ENCODE measurements at places on chromosomes 3 and 15.

GRCh38 chr15:62122249-62122648, 42.8 kb downstream of the C2CD4B start:
- DNase-seq, result no peak

- DNase-seq, result no peak
Observed at GRCh38 chr3:171699601-171700000, 110.7 kb downstream of the PLD1 start.

DNA sequence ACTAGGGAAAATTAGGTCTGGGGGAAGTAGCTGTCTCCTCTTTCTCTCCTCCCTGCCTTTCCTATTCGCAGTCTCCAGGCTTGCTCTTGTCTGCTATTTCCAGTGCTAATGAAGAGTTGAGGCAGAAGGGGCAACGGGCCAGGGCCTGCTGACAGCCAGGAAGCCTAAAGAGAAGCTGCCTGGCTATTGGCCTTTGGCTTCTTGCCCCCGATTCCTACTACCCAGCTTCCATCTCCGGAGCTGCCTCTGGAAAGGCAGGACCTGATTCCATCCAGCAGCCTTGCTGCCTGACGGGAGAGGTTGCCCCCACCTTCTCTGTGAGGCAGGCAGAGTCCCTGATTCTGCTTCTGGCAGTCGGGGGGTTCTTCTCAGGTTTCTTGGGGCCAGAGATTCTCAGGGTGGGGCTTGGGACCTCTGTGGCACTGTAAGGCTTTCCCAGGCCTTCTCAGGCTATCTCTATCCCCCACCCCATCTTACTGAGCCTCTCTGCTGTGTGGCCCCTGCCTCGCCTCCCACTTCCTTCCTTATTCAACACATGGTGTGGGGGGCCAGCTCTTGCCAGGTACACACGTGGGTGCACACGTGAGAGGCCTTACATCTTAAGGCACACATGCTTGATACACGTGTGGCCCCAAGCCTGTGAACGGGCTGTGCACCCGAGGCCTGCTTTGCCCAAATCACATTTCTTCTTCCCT, 18.2 kb upstream of the JMJD7 start:
- DNase-seq, result no peak

GRCh38 chr15:98397419-98397818, 250.9 kb upstream of the IGF1R start:
- no peak for DNase-seq

- no peak for DNase-seq
Observed at GRCh38 chr3:134620476-134621115, 30.2 kb downstream of the KY start.

- DNase-seq, result no peak
Observed at GRCh38 chr15:29183071-29183831, 86.4 kb downstream of the NSMCE3 start.

GRCh38 chr3:95356764-95357501, 1294.1 kb downstream of the NSUN3 start:
- DNase-seq, result no peak

DNA sequence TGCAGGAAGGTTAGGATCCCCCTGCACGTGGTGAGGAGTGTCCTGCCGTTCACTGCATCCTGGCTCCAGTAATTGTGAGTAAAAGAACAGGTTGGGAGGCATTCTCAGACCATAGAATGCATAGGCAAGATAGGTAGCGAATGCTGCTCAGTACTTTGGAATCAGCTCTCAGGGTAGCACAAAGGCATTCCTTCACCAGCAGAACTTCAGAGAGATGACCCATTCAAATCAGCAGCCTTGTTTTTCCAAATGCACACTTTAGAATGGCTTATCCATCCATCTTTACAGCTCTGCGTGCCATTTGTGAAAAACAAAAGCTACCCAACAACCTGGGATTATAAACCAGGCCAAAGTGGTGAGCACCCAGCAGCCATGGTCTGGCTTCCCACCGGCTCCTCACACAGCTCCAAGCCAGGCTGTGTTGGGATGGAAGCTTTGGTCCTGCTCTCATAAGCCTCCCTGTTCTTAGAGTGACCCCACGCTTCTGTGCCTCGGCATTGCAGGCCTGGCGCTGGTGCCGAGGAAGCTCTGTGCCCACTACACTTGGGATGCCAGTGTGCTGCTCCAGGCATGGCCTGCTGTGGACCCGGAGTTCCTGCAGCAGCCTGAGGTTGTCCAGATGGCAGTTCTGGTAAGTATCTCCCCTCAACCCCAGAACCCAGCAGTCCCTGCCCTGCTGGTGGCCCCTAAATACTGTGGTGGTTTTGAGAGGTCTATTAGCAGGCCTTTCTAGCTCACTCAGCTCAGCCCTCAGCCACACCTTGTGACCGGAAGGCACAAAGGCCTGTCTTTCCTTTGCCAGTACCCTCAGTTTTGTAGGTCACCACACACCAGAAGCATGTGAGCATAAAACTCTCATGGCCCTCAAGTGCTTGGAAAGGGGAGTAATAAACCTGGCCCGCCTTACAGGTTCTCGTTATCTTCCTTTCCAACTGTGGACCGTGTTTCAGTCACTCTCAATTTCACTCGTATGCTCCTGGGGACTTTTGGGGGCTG, 52.9 kb upstream of the LIMD1 start:
- DNase-seq, result no peak

- no peak for DNase-seq
Observed at GRCh38 chr3:138359919-138360868, 11.8 kb downstream of the MRAS start.

- DNase-seq, result no peak
Observed at GRCh38 chr3:194979173-194979572, 291.8 kb downstream of the XXYLT1 start.

DNA sequence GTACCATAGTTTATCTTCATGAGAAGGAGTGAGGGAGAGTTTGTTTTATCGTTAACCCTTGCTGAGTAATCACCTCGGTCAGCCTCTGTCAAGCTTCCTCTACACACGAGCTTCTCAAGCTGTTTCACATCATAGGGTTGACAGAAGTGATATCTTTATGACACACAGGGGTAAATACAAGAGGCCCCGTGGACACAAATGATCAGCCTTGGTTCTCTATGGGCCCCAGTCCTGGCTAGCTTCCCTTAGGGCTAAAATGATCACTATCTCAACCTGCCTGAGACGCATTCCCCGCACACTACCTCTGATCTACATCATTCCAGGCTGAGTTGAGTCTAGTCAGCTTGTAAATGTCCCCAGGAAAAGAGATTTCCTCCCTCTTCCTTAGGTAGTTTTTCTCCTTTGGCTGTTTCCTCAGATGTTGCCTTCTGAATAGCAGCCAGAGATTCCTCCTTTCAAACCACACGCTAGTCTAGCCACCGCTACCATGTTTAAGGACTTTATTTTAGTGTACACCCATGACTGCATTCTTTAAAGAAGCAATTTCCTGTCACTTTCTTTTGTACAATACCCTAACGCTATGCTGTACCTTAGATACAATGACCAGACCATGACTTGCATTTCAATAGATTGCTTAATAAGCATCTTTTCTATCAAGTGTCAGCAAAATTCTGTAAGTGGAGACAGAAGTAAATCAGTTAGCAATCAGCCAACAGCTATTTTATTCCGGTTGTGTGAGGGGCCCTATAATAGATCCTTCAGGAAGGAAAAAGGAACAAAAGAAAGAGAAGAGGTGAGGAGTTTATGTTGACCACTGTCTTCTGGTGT, 35.1 kb upstream of the PPARG start:
- no peak for DNase-seq

- no peak for DNase-seq
Observed at GRCh38 chr15:27353856-27354255, 382.9 kb downstream of the GABRG3 start.

DNA sequence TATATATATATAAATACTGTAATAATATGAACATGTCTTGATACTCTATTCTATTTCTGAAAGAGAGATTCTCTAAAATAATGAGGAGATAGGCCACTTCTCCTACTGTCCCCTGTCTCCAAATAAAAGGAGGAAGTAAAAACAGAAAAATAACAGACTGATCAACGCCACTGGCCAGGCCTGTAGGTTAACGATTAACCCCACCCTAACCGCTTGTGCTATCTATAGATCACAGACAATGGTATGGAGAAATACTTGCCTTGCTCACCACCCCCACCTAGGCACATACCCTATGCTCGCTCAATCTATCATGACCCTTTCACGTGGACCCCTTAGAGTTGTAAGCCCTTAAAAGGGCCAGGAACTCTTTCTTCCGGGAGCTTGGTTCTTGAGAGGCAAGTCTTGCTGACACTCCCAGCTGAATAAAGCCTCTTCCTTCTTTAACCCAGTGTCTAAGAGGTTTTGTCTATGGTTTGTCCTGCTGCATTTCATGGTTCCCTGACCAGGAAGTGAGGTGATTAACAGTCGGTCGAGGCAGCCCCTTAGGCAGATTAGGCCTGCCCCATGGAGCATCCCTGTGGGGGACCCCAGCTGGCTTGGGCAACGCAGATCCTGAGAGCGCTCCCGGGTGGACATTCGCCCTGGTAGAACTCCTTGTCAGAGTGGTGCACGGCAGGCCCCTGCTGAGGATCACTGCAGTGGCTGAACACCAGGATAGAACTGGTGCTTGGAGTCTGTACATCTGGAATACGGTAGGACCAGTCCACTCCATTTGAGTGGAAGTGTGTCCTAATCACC, 521.8 kb upstream of the CNTN3 start:
- no peak for DNase-seq

- no peak for DNase-seq
Observed at GRCh38 chr3:124882816-124883747, 4.1 kb downstream of the ITGB5 start.

- DNase-seq, result no peak
Observed at GRCh38 chr3:168414149-168414548, 318.4 kb upstream of the GOLIM4 start.

DNA sequence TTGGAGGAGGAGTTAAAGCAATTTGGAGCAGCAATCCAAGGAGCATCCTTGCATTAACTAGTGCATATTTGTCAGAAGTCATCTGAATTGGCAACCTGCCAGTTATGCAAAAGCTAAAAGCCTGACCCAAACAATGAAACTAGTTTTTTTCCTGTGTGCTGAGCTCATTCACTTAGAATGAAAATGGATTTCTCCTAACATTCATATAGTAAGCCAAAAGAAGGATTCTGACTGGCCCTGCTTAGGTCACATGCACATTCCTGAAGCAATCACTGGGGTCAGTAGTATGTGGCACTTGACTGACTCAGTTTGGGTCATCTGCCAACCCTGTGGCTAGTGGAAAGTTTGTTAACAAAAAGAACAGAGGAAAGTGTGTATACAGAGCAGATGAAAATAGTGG, 30.5 kb downstream of the OXSM start:
- no peak for DNase-seq

GRCh38 chr3:100006570-100007271, 107.6 kb downstream of the FILIP1L start:
- DNase-seq, result no peak

DNA sequence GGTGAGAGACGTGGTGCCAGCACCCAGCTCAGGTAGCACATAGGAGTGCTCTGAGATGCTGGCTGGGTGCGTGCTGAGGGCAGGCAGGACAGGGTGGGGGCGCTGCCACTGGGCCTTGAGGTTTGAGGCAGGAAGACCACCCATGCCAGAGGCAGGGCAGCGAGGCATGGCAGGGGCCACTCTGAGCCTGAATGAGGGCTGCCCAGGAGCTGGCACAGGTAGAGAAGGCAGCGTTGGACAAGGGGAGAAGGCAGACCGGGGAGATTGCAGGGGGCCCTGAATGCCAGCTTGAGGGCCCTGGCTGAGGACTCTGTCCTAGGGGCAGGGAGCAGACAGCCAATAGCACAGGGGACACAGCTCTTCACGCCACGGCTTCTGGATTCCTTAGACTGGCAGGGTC, 50.2 kb downstream of the ADAMTS7 start:
- no peak for DNase-seq

DNA sequence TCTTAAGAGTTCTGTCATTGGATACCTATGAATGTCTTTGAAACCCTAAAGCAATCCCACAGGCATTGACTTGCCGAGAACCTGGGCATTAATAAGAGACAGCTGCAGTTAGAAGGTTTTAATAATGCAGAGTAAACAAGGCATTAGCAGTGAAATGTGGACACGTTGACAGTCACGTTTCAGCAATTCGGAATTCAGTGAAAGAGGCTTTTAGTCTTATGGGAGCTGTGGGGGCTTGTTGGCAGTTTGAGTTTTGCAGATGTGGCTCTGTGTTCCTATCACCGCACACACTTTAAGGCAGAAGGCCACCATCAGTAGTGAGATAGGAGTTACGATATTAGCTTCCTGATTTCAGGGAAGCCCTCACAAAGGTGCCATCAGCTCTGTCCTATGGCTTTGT, 145.2 kb upstream of the NUDT16 start:
- DNase-seq, result no peak

- DNase-seq, result peak; percentile 31
Observed at GRCh38 chr15:42084465-42085235, 9.7 kb downstream of the PLA2G4D start.

DNA sequence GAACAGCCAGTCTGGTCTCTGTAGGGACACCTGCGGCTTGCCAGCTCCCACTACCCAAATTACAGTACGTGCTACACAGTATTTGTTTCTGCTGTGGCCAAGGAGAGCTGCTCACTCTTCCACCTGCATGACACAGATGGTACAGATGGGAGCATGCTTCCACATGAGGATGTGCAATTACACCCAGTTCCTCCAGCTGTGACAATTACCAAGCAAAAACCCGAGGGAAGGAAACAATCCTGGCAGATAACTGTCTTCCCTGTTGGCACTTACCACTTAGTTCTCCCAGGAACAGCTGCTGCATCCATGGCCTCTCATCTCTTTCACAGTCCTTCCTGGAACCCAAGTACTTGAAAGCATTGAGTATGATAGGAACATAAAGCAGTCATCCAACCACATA, 34.4 kb downstream of the DET1 start:
- no peak for DNase-seq

- DNase-seq, result no peak
Observed at GRCh38 chr15:91779960-91780359, 73.5 kb upstream of the SLCO3A1 start.

DNA sequence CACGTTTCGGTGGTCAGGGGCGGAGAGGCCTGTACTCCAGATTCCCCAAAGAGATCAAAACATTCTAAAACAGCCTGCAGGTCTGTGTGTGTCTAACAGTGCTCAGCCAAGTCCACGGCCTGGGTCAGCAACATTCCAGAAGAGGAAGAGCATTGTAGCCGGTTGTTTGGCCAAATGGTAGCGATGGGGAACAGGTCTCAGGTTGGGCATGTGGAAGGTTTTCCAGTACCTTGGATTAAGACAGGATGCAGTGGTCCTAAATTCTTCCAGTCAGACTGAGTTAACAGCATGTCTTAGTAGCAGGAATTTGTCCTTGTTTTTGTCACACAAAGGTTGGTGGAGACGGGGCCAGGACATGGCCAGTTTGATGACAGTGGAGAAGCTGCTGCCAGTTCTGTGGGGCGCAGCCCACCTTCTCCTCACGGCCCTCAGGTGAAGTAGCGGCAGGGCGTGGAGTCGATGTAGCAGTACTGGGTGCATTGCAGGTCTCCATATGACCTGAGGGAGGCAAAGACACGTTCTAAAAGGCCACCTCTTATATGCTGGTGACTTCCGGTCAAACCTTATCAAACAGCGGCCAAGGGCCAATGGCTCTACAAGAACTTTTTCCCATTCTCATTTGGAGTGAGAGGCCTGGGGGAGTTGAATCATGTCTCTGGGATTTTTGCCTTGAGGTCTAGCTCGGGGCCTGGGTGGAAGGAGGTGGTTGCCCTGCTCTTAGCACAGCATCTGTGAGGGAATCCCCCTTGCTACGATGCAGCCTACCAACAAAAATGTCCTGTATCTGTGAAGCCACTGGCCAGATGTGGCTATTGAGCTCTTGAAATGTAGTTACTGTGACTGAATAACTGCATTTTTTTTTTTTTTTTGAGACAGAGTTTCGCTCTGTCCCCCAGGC, 24.1 kb downstream of the EAF1 start:
- DNase-seq, result no peak
